ENCODE measurements at places on chromosomes 4 and X.
A peak's percentile ranks its signal among the peaks of the same experiment; 100 is the strongest.

- no peak for DNase-seq
These were observed 54.9 kb upstream of the LGI2 start for GRCh38 chr4:25085671-25086070.

DNA sequence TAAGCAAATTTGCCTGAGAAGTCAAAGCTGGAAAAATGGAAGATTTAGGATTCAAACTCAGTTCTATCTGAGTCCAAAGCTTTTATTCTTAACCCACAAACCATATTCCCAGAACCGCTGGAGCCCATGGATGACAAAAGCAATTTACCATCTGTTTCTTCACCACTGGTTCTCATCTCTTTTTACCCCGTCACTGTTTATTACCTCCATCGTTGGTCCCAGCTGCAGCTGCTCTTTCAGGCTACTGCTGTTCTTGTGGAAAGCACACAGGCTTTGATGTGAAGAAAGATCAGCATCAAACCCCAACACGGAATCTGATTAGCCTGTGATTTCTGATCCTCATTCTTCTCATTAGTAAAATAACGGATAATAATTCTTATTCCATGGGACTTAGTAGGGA lies 9.5 kb downstream of the FBXO8 start:
- DNase-seq, result no peak

GRCh38 chrX:12142661-12143060 lies 4.4 kb downstream of the FRMPD4 start:
- DNase-seq, result no peak

- no peak for DNase-seq
These were observed 97.8 kb upstream of the ATOH1 start for GRCh38 chr4:93730760-93731159.

GRCh38 chr4:153063490-153063889 lies 127.4 kb downstream of the FHDC1 start:
- no peak for DNase-seq

- no peak for DNase-seq
These were observed 128.7 kb upstream of the GIMD1 start for GRCh38 chr4:106497271-106497670.

DNA sequence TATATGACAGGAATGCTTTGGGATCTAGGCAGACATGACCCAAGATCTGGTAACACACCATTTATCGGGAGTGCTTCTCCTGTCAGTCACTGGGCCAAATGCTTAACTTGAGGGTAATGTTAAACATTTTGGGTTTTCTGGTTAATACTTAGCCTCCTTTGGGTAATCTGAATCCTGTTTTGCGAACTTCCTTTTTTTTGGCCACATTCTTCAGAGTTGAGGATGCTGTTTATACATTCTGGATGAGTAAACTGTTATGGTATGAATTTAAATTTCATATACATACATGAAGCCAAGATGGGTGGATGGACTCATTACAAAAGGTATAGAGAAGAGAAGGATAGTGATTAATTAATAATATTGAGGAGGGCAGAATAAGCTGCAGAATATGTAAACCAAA lies 36.1 kb downstream of the MID1IP1 start:
- no peak for DNase-seq

DNA sequence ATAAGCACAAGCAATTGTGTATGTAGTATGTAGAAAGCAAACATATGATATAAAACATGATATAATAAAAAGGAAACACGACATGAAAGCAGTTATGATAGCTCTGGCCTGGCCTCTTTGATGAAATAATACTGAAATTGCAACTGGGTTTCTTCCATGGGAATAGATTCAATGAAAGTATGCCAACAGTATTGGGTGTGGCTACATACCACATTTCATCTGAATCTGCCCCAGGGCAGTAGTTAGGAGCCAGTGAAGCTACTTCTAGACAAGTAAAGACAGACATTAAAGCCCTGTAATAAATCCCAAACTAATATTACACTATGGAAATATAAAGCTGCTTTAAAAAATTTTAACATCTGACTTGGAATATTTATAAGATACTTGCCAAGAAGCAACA lies 207.3 kb downstream of the FBXW7 start:
- DNase-seq, result no peak

- DNase-seq, result no peak
These were observed 68.0 kb upstream of the ZNF157 start for GRCh38 chrX:47302396-47302795.

- no peak for DNase-seq
These were observed 40.4 kb upstream of the PDLIM5 start for GRCh38 chr4:94411296-94411695.

GRCh38 chr4:175017751-175018150 lies 99.6 kb downstream of the ADAM29 start:
- DNase-seq, result no peak

DNA sequence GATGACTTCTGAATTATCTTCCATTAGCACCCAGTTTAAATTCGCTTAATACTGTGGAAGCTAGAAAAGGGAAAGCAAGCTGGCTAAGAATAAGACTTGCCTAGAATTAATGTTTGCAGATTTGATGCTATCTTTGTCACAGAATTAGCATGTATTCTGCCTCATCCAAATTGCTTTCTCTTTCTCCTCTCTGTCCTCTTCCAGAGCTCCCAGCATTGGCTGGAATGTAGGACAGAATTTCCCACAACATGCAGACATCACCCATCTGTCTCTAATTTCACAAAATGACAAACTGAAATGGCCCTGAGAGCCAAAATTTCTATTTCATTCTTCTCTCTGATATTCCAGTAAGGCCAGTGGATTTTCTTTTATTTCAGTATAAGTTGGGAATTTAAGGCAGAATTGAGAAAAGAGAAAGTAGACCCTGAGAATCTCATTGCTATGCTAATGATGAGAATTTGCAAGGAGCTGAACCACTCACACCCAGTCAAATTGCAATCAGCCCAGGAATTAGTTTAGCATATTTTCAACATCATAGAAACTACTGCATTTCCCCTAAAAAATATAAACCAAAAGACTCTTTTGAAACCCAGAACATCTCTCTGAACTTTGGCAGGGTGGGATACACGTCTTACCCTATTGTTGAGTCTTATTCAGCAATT lies 188.8 kb downstream of the RCHY1 start:
- no peak for DNase-seq

DNA sequence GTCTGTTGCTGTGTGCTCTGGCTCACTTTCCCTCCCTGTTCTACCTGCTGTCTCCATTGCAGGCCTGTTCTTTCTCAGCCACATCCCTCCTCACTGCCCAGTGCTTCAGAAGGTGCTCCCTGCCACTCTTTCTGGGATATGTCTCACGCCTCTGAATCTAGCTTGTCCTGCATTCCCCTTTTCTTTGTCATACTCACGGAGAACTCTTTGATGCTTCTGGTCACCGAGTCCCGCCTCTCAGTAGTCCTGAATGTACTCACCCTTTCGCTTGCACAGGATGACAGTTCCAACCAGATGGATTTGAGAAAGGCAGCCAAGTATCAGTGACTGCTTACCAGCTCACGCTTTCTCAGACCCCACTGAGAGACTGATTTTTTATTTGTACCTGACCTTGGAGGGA lies 65.2 kb upstream of the TLR2 start:
- no peak for DNase-seq

GRCh38 chr4:144663834-144664475 lies 18.0 kb downstream of the HHIP start:
- DNase-seq, result no peak

DNA sequence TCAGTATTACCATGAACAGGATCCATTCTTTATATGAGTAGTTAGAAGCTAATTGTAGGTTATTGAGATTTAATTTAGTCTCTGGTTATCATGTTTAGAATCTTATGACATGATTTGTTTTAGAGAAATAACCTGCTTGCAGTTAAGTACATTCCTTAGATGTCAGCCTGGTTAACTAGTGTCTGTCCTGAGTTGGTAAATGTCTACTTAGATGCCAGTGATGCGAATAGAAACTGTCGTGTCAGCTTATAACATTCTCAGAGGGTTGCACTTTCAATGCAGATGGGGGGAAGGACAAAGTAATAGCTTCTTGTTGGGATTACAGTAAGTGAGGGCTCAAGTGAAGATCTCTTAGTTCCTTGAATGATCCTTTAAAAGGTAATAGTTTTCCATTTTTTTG lies 227.8 kb upstream of the SPRY1 start:
- DNase-seq, result no peak

DNA sequence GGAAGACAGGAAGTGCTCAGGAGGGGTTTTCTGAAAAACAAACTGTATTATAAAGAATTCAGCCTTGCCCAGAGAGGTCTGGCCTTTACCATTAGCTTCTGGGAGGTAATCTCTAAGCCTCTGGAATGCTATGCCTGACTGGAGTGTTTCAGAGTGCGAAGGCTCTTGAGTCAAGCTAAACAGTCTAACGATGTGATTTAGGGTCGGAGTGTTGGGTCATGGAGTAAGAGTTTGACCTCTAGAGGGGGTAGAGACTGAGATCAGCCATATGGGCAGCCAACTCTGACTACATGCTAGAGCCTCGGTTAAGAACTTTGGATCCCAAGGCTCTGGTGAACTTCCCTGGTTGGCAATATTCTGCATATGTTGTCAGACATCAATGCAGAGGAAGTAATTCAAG lies 15.0 kb downstream of the BOD1L1 start:
- peak; percentile 14 for DNase-seq

- DNase-seq, result no peak
These were observed 569.4 kb downstream of the GABRG1 start for GRCh38 chr4:45554423-45554822.

DNA sequence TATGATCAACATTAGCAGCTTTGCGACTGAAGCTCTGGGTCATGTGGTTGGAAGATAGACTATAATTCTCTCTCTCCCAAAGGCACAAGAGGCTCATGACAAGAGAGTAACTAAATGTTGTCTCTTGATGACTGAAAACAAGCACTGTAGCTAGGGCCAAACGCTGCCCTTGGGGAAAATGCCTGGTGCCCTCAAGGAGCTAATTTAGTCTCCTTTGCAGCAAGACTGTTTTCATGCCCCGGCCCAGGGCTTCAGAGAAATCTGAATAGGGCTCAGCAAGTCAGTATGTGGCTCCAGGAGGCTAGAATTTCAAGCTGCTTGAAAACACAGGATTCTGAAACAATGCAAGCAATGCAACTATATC lies 411.9 kb downstream of the GPAT3 start:
- DNase-seq, result peak; percentile 12

- no peak for DNase-seq
These were observed 125.5 kb downstream of the GPC3 start for GRCh38 chrX:133859860-133860259.

- DNase-seq, result no peak
These were observed 1331.6 kb downstream of the ADGRL3 start for GRCh38 chr4:62531731-62532130.

DNA sequence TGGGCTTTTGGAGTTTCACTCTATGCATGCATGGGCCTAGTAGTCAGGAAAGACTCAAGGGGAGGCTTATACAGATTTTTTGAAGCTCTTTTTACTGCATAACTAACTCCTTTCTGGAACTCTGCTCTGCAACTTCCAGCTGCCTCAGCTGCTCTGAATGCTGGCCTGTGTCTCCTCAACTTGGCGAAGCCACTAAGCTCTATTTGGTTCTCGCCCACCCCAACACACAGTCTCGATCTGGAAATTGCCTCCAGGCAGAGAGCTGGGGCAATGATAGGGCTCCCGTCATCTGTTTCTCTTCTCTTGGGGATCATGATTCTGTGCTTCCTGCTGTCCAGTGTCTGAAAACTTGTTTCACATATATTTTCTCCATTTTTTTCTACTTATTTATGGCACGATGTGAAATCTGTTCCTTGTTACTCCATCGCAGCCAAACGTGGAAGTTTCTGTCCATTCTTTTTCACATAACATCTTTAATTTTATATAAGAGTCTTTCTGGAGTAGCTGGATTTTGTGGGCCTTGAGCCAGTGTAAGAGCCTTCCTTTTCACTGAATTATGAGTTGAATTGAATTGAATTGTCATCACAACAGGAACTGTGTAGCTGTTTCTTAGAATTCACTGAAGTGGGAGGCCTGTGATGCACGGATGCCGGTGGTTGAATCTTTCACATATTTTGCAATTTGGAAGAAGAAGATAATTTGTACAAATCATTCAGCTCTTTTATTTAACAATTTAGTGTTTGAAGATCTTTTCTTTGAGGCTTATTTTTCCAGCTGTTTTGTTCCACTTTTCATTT lies 9.0 kb downstream of the ZNF275 start:
- DNase-seq, result no peak

GRCh38 chr4:26692014-26692726 lies 108.3 kb downstream of the TBC1D19 start:
- DNase-seq, result no peak

DNA sequence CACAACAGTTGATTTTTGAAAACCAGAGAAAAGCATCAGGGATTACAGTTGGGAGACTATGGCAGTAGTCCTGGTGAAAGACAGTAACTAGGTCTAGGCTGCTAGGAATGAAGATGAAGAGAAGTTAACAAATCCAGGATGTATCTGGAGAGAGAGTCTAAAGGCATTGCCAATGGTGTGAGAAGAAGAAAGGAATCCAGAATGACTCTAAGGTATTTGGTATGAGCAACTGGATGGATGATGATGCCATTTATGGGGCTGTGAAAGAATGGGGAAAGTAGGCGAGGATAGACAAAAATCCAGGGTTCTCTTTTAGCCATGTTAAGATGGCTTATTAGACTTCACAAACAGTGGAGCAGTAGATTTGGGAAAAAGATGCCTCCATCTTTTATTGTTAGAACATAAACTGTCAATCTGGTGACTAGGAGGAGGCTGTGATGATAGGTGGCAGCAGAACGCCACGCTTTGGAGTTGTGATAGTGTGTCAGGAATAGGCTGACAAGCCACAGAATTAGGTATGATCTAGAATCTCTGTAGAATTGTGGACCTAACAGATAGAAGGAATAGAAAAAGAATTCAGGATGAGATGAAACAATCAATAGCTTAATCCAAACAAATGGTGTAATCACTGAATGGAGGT lies 27.3 kb upstream of the JADE1 start:
- no peak for DNase-seq

DNA sequence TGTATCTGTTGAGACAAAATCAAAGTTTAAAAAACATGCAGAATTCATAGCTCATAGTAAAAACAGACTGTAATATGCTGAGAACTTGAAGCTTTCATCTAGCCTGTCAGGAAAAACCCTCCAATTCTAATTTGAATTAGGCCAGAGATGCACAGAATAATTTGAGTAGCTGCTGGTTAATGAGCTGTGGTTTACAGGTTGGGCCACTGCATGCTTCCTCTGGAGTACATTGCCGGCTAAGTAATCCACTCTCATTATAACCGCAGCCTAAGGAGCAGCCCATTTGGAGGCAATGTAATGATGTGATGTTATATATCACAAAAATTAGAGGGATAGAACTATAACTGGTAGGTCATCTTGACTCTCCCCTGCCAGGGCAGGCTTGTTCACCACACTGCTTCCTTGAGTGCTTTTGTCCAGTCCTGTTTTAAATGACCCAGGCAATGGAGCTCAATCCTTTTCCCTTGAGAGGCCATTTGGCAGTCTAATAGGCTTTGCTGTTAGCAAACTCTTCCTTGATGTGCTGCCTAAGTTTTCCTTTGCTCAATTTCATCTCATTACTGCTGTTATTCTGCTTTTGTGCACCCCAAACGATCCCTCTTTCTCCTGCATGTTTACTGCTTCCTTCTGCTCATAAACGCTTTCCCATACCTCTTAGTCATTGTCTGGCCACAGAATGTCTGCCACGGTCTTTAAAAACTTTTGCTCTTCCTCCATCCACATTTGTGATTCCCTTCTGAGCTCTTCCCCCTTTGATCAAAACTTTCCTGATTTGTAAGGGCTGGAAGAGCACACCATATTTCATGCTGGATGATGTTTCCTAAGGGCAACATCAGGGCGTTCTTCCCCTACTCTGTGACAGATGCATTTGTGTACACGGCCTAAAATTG lies 230.9 kb downstream of the C4orf33 start:
- no peak for DNase-seq
